ENCODE measurements at places on chromosomes 3 and 15. TPM values are rescaled to one million over a fixed set of nuclear protein-coding genes. Genes with fewer than 3 reads are reported as not detected.

- no peak for DNase-seq
- no peak overlapping the region for H3K4me3 ChIP-seq
Observed at GRCh38 chr3:165194511-165195240, 1.5 kb downstream of the SLITRK3 start.

- H3K27me3 ChIP-seq: peaks cover 23% of the 10 kb centered on the region
- H3K4me3 ChIP-seq: no peak overlapping the region
- no peak overlapping the region for H3K27ac ChIP-seq
- DNase-seq: no peak
- no peaks in the 10 kb centered on the region for H3K4me1 ChIP-seq
- H3K36me3 ChIP-seq: no peaks in the 10 kb centered on the region
Observed at GRCh38 chr3:140167600-140168281, 232.8 kb downstream of the CLSTN2 start.

- H3K4me3 ChIP-seq: no peak overlapping the region
- H3K36me3 ChIP-seq: peaks cover 21% of the 10 kb centered on the region
- H3K4me1 ChIP-seq: no peaks in the 10 kb centered on the region
Observed at GRCh38 chr3:197104738-197105137, 75.1 kb upstream of the MELTF start.

DNA sequence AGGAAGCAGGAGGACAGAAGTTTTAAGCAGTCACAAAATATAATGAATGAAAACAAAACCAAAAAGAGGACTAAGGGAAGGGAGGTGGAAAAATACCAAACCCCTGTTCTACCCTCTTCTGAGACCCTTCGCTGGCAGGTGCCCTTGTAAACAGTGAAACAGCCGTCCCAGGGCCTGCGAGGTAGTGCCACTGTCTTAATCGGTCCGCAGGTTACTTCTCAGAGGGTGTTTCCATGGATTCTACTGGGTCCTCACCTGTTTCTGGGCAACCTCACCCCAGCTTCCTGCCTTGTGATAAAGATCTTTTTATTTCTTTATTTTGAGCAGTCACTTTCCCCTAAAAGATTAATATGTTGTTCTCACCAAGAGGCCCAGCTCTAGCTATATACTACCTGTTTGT, 65.3 kb downstream of the SLC30A4 start:
- peak overlapping the region; percentile 81 for H3K27ac ChIP-seq
- no peaks in the 10 kb centered on the region for H3K27me3 ChIP-seq
- DNase-seq: no peak
- peaks cover 36% of the 10 kb centered on the region for H3K36me3 ChIP-seq
- H3K4me1 ChIP-seq: peaks cover 47% of the 10 kb centered on the region

- peaks cover 75% of the 10 kb centered on the region for H3K27me3 ChIP-seq
- DNase-seq: no peak
- peaks cover 10% of the 10 kb centered on the region for H3K36me3 ChIP-seq
- no peaks in the 10 kb centered on the region for H3K4me1 ChIP-seq
- H3K27ac ChIP-seq: no peak overlapping the region
Observed at GRCh38 chr15:77017091-77017660, 22.2 kb downstream of the PSTPIP1 start.

- H3K27ac ChIP-seq: no peak overlapping the region
- no peak for DNase-seq
- H3K36me3 ChIP-seq: no peaks in the 10 kb centered on the region
- no peak overlapping the region for H3K4me3 ChIP-seq
- no peaks in the 10 kb centered on the region for H3K4me1 ChIP-seq
Observed at GRCh38 chr3:115961380-115961779, 338.1 kb downstream of the GAP43 start.

DNA sequence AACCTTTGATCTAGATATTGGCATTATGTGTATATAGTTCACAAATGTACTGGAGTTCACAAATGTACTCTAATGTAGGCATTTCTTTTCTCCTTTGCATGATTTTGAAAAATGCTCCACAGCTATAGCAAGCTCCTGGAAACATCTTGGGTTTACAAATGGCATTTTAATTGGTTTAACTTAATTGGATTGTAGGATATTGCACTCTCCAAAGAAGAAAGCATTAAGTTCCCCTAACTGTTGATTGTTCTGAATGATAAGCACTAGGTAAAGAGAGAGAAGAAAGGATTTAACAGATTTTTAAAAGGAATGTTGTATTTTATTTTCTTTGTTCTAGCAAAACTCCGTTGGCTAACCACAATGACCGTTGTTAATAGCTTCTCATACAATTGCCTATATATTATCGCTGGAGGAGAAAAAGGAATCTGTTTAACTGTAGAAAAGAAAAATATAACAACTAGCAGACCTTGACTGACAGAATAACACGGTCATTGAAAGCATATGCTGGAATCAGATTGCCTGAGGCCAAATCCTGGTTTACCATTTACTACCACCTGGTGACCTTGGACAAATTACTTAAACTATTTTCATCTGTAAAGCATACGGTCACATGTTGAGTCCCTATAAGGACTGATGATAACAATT, 170.8 kb downstream of the PEX5L start:
- H3K27ac ChIP-seq: no peak overlapping the region
- no peaks in the 10 kb centered on the region for H3K27me3 ChIP-seq
- no peak for DNase-seq
- no peaks in the 10 kb centered on the region for H3K4me1 ChIP-seq
- no peaks in the 10 kb centered on the region for H3K36me3 ChIP-seq

DNA sequence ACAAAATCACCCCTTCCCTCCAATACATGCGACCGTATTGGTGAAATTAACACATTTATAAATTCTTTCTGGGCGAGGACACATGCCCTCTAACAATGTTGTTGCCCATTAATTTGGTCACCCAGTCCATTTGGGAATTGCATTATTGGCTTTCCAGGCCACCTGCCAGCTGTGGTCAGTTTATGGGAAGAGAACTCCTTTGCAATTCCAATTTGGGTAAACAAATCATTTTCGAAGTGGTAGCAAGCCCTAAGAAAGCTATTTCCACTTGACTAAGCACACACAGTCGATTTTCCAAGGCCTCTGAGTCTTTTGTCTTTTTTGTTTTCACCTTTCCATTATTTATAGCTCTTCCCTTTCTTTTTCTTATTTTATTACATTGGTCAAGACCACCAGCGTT, 362.3 kb upstream of the RGMA start:
- no peak overlapping the region for H3K27ac ChIP-seq
- H3K27me3 ChIP-seq: peaks cover 10% of the 10 kb centered on the region
- H3K36me3 ChIP-seq: no peaks in the 10 kb centered on the region
- no peak overlapping the region for H3K4me3 ChIP-seq
- DNase-seq: no peak

DNA sequence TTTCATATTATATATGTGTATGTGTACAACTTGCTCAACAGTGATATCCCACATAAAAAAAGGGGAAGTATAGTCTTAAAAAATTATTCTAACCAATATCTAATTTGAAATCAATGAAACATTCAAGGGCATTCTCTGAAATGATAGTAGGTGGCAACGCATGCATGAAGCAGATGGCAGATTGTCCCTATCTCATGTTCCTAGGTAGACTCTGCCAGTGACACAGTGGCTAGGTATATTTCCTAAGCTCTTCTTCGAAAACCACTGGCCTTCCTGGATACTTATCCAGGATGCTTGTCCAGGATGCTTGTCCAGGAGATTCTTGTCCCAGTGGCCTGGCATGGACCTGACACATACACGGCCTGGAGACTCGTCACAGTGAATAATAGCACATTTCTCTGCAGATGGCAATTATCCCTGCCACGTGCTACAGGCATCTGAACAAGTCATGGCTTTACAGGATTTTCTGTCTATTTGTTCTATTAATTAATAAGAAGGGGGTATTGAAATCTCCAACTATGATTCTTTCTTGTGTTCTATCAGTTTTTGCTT, 54.9 kb downstream of the OCA2 start:
- H3K27ac ChIP-seq: no peak overlapping the region

- peak; percentile 72 for DNase-seq
- H3K27ac ChIP-seq: peak overlapping the region; percentile 72
- H3K4me3 ChIP-seq: peak overlapping the region; percentile 63
- peaks cover 42% of the 10 kb centered on the region for H3K4me1 ChIP-seq
Observed at GRCh38 chr3:42025370-42026138, 63.7 kb upstream of the ULK4 start.

DNA sequence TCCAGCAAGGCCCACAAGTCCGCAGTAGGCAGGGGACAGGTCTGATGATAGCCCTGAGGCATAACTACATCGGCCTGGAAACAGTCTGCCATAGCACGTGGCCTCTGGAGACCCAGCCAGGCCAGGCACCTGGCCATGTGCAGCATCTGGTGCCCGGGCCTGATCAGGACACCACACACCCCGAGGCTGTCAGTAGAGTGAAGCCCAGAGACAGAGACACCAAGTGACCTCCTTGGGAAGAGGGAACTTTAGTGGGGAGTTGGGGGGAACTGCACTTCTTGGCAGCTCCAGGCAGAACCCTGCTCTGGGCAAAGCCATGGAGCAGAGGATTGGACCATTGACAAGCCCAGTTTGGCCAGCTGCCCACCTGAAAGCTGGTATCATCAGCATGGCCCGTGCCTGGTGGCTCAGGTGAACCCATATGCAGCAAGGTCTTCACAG, 1.2 kb downstream of the SHISA5 start:
- H3K36me3 ChIP-seq: peaks cover 21% of the 10 kb centered on the region
- H3K4me1 ChIP-seq: no peaks in the 10 kb centered on the region
- no peaks in the 10 kb centered on the region for H3K27me3 ChIP-seq
- H3K27ac ChIP-seq: no peak overlapping the region
- no peak for DNase-seq

- H3K4me3 ChIP-seq: peak overlapping the region; percentile 81
- H3K36me3 ChIP-seq: peaks cover 52% of the 10 kb centered on the region
- peaks cover 30% of the 10 kb centered on the region for H3K4me1 ChIP-seq
- peak overlapping the region; percentile 65 for H3K27ac ChIP-seq
Observed at GRCh38 chr3:158105119-158105709, 1.0 kb downstream of the SHOX2 start.

DNA sequence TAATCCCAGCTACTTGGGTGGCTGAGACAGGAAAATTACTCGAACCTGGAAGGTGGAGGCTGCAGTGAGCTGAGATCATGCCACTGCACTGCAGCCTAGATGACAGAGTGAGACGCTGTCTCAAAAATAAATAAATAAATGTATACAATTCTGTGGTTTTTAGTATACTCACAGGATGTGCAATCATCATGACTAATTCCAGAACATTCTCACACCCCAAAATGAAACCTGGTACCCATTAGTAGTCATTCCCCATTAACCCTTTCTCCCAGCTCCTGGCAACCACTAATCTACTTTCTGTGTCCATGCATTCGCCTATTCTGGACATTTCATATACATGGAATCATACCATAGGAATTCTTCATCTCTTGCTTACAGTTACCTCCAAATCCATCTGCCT, 44.5 kb downstream of the LRRFIP2 start:
- H3K27me3 ChIP-seq: no peaks in the 10 kb centered on the region
- H3K4me1 ChIP-seq: peaks cover 17% of the 10 kb centered on the region
- H3K27ac ChIP-seq: no peak overlapping the region
- H3K36me3 ChIP-seq: no peaks in the 10 kb centered on the region

DNA sequence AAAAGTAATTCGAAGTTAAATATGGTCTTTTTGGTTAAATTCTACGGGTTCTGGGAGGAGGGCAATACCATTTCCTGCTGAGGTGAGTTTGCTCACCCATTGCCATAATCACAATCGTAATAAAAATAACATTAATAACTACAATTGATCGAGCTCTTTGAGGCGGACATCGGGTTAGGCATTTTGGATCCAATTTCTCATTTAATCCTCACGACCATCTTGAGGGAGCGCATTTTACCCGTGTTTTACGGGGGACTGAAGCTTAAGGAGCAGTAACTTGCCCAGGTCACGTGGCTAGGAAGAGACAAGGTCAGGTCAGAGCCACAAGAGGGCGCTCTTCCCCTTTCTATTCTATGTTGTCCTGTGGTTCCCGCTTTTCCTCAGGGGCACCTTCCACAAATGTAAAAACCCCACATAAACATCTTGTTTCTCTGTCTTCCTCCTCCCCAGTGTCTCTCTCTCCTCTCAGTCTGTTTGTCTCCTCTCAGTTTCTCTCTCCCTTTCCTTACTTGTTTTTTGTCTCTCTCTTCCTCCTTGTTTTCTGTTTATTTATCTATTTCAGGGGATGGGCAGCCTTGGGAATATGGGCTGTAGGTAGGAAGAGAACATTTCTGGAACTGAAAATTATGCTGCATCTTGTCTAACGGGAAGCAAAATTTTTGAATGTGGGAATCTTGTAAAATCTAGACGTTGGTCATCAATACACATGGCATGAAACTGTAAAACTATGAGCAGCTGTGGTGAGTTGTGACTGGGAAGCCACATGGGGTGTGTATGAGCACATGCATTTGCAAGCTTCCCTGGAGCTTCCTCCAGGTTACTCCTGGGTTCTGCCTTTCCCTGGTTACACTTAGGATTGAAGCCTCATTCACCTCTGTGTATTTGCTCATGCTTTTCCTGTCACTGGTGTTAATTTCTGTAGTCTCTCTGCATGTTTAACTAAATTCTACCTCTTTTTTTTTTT, 71.0 kb downstream of the SQOR start:
- H3K27me3 ChIP-seq: no peaks in the 10 kb centered on the region
- H3K27ac ChIP-seq: peak overlapping the region; percentile 65
- peaks cover 8% of the 10 kb centered on the region for H3K4me1 ChIP-seq
- DNase-seq: peak; percentile 78

DNA sequence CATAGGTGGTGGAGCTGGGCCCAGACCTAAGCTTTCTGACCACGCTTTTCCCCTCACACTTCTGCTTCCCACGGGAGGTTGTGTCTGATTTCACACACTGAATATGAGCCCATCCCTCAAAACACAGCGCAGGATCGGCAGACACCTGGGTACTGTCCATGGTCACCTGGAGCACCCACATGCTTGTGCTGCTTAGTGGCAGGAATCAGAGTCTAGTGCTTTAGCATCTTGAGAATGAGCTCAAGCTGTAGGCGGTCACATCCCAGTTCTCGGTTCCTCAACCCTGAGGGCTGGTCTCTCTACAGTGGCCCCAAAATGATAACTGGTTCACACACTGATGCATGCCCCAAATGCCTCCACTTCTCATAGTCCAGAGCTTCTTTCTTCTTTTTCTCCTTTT, 111.0 kb downstream of the SEMA5B start:
- DNase-seq: no peak
- no peak overlapping the region for H3K27ac ChIP-seq
- no peaks in the 10 kb centered on the region for H3K4me1 ChIP-seq
- H3K4me3 ChIP-seq: no peak overlapping the region
- H3K36me3 ChIP-seq: no peaks in the 10 kb centered on the region

Gene THOC7
- total RNA-seq: 77.7 TPM

Gene PLEKHO2
- 2.4 TPM for total RNA-seq

Gene C3orf20
- total RNA-seq: 0.28 TPM

Gene TM6SF1
- not detected for total RNA-seq

Gene SPSB4
- not detected for total RNA-seq

Gene STRC
- total RNA-seq: 0.57 TPM

Gene LCTL
- not detected for total RNA-seq

Gene AAGAB
- total RNA-seq: 68.1 TPM

Gene IQCF2
- not detected for total RNA-seq

Gene ADAMTSL3
- 1.1 TPM for total RNA-seq

Gene SLC41A3
- total RNA-seq: 101 TPM

Measured in Calu3 (cell line).